ENCODE measurements at places on chromosomes 6 and 20. TPM values are rescaled to one million over a fixed set of nuclear protein-coding genes. Genes with fewer than 3 reads are reported as not detected.
A peak's percentile ranks its signal among the peaks of the same experiment; 100 is the strongest.

DNA sequence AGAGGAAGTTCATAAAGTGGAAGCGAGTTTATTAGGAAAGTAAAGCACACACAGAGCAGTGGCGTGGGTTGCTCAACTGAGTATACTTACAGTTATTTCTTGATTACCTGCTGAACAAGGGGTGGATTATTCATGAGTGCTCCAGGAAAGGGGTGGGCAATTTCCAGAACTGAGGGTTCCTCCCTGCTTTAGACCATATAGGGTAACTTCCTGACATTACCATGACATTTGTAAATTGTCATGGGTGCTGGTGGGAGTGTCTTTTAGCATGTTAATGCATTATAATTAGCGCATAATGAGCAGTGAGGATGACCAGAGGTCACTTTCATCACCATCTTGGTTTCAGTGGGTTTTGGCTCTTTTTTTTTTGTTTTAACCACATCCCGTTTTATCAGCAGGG lies 29.8 kb downstream of the PDYN start:
- peak; percentile 98 for DNase-seq

DNA sequence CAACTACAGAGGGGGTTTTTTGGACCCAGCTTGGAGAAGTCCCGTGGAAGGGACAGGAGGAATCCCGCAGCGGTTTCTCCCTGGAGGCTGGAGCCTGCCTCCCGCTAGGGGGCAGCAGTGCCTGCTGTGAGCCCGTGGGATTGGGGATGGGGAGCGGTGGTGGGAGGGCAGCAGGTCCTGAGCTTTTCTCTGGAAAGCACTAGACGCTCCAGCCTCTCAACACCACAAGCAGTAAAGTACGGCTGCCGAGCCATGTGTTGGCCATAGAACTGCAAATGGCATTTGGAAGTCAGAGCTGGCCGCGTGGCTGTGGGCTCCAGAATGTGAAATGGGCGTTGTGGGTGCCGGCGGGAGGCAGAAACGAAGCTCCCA lies 47.8 kb downstream of the GMPR start:
- DNase-seq = peak; percentile 63

DNA sequence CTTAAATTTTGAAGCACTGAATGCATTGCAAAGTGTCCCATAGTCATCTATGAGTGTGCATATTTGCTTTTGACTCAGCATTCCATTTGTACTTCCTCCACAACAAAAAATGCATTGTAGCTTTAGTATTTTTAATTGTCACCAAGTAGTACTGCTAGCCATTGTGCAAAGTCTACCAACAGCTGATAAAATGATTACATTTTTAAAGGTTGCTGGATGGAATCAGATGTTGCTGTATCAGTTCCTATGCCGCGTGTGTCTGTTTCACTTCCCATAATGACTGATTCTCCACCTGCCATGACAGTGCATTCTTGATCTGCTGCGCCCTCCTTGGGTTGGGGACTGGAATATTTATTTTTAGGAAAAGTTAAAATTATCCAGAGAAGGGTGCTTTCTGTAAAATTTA lies 41.2 kb downstream of the SLX4IP start:
- DNase-seq = no peak

The LINC00237 gene
- total RNA-seq = not detected

The TFAP2A gene
- total RNA-seq = 24.6 TPM

The TRDN gene
- total RNA-seq = not detected

The PDYN gene
- not detected for total RNA-seq

- no peak for DNase-seq
Observed at GRCh38 chr6:20448828-20449227, 47.1 kb downstream of the E2F3 start.

DNA sequence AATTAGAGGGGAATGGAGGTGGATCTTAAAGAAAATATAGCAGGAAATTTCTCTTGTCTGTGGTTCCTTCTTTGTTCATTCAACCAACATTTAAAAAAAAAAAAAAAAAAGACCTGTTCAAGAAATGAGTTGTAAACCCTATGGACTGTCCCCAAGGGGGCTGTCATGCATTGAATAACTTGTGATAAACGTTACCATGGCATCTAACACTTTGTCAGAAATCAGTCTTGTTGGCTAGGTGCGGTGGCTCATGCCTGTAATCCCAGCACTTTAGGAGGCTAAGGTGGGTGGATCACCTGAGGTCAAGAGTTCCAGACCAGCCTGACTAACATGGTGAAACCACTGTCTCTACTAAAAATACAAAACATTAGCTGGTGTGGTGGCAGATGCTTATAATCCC lies 381.7 kb downstream of the BCKDHB start:
- DNase-seq = peak; percentile 18

DNA sequence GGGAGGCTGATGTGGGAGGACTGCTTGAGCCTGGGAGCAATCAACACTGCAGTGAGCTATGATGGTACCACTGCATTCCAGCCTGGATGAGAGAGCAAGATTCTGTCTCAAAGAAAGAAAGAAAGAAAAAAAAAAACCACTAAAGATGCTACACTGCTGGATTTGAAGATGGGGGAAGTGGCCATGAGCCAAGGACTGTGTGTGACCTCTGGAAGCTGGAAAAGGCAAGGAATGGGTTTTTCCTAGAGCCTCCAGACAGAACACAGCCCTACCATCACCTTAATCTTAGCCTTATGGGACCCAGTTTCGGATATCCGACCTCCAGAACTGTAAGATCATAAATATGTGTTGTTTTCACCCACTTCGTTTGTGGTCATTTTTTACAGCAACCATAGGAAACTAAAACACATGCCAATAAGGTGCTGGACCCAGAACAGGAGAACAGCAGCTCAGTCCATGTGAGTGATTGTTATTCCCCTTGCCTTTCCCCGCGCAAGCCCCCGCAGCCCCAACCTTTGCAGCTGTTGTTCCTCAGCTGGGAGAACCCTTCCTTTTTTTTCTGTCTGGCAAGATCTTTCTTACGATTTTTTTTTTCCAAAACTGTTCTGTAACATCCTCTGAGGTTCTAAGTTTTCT lies 11.1 kb upstream of the VAPB start:
- no peak for DNase-seq

GRCh38 chr6:10030942-10031537 lies 383.8 kb downstream of the TFAP2A start:
- DNase-seq = peak; percentile 31

GRCh38 chr6:30926644-30927043 lies 5.3 kb downstream of the SFTA2 start:
- no peak for DNase-seq

Measured in SK-MEL-5 (cell line).